NCI-H1436 (cell line): ENCODE measurements at places on chromosomes 2 and 18.

GRCh38 chr2:147008481-147008880 lies 836.3 kb upstream of the ACVR2A start:
- no peak for DNase-seq

DNA sequence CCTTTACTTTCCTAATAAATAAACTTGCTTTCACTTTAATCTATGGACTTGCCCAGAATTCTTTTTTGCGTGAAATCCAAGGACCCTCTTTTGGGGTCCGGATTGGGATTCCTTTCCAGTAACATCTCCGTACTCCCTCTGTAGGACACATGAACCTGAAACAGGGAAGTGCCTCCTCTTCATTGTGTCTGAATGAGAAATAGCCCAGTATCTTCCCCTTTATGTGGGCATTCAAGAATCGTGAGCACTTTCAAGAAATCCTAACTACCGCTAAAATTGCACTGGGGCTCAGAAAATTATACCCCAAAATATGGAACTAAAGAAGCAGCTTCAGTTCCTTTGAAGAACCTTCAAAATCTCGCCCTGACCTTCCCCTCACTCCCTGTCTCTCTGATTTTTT lies 7.8 kb upstream of the POMC start:
- DNase-seq, result no peak

GRCh38 chr2:128727404-128727803 lies 408.7 kb upstream of the HS6ST1 start:
- DNase-seq, result no peak

DNA sequence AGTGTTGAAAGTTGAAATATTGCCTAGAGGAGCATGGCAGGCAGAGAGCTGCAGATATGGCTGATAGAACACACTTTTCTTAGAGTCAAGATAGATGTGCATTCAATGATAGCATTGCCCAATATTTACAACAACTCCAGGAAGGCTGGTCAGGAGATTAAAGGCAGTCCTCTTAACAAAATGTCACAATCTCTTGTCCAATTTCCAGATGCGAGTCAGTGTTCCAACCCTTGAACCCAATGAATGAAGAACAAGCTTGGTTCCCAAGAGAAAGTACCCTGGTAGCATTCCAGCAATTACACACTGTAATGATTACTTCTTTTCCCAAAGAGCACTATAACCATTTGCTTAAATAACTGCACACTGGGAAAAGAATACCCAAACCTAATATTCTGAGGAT lies 839.4 kb upstream of the VRK2 start:
- DNase-seq, result no peak

GRCh38 chr2:157497638-157498314 lies 53.9 kb upstream of the CYTIP start:
- peak; percentile 50 for DNase-seq

- no peak for DNase-seq
Measured at GRCh38 chr18:49170145-49170544, 219.4 kb upstream of the SMAD7 start.

DNA sequence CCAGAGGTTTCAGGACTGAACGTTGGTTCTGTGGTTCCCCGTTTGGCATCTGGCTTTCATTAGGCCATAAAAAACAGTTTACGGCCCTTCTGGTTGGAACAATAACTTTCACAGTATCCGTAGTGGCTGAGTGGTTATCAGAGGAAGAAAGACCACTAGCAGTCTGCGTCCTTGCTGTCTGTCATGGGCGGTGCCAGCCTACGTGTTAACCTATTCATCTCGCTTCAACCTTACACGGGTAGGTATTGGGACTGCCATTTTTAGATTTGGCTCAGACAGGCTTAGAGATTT lies 42.6 kb upstream of the ROCK2 start:
- no peak for DNase-seq

GRCh38 chr18:6242004-6242403 lies 172.7 kb downstream of the L3MBTL4 start:
- no peak for DNase-seq

- DNase-seq, result no peak
Measured at GRCh38 chr18:49135877-49136276, 185.1 kb upstream of the SMAD7 start.

DNA sequence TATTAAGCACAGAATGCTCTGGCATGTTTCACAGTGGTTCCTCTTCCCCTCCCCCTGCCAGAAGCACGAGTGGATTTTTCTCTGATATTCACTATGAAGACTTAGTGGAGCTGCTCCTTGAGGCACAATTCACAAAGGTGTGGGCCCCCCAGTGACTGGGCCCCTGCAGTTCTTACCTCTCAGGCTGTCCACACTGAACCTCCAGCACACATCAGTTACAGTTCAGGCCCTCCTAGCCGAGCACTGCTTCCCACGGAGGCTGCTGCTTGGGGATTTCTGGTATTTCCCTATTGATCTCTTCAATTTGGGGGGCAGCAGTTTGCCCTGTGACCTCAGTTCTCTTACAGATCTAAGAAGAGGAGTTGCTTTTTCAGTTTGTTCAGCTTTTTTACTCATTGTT lies 236.1 kb downstream of the SH3RF3 start:
- DNase-seq, result no peak

DNA sequence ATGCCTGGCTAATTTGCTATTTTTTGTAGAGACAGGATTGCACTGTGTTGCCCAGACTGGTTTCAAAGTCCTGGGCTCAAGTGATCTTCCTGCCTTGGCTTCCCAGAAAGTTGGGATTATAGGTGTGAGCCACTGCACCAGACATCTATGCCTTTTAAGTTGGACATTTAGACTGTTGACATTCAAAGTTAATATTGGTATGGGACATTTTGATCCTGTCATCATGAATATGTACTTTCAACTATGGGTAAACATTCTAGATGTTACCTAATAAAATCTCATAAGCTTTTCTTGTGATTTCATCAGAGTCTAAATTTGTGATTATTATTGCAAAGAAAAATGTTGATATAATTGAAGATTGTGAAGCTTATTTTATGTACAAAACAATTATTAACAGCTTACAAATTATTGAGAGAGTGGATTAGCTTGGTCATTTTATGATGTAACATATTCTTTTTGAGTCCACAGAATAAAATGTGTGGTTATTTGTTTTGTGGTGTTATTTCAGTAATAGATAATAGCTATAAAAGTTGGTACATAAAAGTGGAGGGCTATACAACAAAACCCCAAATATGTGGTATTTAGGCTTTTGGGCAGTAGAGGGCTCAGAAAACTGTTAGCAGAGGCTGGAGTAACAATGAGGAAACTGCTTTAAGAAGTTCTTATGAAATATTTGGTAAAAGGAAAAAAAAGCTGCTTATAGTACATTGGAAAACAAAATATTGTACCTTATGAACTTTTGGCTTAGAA lies 41.4 kb downstream of the STARD6 start:
- DNase-seq, result no peak

GRCh38 chr2:3664925-3665324 lies 6.9 kb downstream of the ALLC start:
- DNase-seq, result no peak

DNA sequence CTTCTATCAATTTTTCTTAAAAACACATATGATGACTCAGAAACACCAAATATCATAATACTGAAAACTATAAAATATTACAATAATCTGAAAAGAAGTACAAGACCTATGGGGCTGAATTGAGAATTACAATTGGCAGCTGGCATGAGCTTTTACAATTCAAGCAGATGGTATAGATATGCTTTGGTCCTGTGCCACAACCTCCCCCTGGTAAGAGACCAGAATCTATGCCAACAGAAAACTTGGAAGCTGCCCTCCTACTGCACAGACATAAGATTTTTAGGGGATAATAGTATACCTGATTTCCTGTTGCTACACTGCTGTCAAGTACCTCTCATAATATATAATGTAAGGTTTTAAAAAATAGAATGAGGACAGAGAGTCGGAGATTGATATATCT lies 46.8 kb upstream of the CDH7 start:
- DNase-seq, result no peak

- DNase-seq, result no peak
Measured at GRCh38 chr2:141699573-141699972, 431.2 kb downstream of the LRP1B start.

DNA sequence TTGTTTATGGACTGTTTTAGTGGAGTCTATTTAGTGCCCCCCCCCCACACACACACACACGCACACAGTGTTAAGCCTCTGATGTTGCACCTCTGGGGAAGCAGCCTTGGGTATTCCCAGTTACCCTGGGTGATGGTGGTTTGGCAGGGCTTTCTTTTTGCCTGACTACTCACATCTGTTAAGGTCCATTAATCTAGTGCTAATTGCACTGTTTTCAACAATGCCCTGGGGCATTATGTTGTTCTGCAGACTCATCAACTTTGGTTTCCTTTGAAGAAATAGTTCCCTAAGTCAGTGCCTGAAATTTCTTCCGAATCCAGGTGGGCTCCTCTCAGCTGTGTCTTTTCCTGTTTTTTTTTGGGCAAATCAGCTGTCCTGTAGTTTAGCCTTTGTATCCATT lies 34.7 kb downstream of the SPOPL start:
- DNase-seq, result no peak

GRCh38 chr2:199692489-199692888 lies 158.5 kb downstream of the FTCDNL1 start:
- DNase-seq, result peak; percentile 67

DNA sequence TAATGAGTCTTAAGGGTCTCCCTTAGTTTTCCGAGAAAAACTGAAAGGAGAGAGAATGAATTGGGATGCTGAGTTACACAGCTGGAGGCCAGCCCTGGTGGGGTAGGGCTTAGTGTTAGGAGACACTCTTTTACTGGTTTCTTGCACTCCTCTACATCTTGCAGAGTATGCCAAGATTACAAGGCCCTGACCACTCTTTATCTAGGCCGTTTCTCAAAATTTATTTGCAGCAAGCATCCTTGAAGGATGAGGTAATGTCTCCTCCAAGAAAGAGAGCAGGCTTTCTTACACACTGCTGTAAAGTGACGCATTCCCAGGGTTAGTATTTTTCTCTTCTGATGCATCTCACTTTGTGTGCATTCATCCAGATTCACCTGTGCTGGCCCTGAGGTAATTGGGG lies 166.2 kb downstream of the TDRD15 start:
- DNase-seq, result no peak

DNA sequence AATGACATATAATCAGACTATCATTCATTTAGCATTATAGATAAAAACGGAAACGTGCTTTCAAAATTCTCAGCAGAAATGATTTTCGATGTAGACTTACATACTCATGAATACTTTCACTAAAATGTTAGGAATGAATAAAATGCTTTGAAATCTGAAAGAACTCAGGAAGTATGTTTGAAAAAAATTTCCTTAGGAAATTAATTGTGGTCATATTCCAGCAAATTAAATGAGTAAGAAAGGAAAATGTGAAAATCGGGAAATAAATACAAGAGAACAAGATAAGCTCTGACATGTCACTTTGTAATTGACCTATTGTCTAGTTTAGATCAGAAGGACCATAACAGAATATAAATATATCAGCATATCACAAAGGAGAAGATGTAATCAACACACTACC lies 981.0 kb upstream of the CDH2 start:
- DNase-seq, result no peak

GRCh38 chr2:213995400-213996105 lies 415.3 kb upstream of the VWC2L start:
- no peak for DNase-seq

DNA sequence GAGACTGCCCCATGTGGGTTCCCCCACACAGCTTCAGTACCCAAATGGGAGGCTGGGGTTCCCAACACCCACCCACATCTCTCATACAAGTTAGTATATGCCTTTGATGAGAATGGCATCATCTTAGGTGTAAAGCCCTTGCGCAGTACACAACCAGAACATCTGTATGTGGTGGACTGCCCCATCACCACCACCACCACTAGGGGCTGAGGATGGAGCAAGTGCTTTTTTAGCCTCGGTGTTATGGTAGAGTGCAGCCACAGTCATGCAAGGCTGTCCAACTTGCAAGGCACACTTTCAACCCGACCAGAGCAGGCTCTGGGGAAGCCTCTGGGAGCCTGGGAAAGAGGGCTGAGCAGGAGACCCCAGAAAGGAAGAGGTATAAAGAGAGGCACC lies 241.2 kb downstream of the TFCP2L1 start:
- DNase-seq, result no peak

- no peak for DNase-seq
Measured at GRCh38 chr2:161709428-161709827, 85.2 kb downstream of the SLC4A10 start.
